ENCODE measurements at places on chromosomes 7 and 10.

DNA sequence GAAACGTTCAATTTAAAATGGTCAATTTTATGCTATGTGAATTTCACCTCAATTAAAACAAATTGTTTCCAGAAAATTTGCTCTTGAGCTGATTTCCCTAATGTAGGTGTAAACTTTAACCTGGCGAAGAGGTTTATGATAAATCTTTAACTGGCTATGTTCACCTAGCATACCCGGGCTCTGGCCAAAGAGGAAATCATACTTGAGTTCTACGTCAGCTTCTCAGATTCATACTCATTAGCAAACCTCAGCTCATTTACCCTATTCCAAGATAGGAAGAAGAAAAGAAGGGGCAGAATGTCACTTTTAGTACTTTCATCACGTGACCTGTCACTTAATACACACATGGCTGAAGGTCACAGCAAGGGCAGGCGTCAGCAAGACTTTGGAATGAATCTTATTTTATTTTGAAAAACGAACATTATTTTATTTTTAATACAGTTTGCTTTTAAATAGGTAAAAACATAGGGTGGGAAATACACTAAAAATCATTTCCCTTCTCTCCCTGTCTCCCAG lies 97.0 kb downstream of the ABLIM1 start:
- no peak for DNase-seq

- DNase-seq, result no peak
Measured at GRCh38 chr7:40640566-40640965, 505.8 kb downstream of the SUGCT start.

DNA sequence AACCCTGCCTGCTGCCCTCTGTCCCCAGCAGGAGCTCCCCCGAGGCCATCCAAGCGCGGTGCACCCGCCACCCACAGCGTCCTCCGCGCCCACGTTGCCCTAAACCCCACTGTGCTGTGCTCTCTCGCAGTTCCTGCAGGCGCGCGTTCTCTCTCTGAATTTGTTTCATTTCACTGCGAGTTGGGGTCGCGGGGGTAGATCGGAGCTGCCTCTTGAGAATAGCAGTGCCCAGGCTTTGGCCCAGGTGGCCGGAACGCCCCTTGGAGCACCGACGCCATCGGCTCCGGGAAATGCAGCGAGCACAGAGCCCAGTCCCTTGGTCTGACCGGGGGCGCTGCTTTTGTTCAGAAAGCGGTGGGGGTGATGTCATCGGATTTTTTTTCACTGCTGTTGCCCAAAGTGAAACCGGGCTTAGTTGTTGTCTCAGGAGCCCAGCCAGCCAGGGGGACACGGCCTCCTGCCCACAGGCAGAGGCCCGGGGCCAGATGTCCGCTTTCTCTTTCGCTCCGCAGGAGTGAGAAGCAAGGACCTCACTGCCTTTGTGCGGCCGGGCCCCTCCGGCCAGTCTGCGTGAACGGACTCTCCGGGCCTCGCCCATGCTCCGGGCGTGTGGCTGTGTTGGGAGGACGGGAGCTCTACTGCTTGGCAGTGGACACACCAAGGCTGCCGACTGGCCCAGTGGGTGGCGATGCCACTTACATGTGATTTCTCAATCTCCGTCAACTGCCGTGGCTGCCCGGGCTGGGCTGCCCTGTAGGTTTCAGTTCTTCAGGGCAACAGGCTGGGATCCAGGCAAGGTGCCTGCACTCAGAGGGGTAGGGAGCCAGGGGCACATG lies 43.1 kb downstream of the FOXK1 start:
- peak; percentile 21 for DNase-seq

- DNase-seq, result peak; percentile 33
Measured at GRCh38 chr7:96354881-96355280, 33.0 kb upstream of the SLC25A13 start.

DNA sequence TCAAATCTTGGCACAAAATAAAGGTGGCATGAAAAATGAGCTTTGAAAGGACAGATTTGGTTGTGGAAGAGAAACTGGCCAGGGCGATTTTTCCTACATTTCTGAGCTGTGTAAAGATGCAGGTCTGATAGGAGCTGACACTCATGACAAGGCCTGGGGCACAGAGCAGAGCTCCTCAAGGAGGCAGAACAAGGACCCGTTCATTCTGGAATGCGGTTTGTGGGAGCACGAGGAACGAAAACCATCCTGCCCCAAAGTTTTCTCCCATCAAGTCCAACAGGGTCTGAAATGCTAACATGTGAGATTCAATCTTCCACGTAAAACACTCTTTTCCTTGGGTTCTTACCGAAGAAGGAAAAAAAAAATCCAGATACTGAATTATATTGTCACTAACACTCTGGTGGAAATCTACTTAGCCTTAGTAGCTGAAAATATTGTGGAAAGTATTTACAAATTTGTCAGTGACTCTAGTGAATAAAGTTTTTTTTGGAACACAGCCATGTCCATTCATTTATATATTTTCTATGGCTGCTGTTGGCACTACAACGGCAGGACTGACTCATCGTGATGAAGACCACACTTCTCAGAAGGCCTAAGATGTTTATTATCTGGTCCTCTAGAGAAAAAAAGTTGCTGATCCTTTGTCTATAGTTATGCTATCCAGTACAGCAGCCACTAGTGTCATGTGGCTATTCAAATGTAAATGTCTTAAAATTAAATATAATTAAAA lies 215.7 kb downstream of the BAMBI start:
- no peak for DNase-seq

GRCh38 chr7:157684157-157684908 lies 347.5 kb downstream of the DNAJB6 start:
- peak; percentile 4 for DNase-seq

GRCh38 chr7:151780631-151781030 lies 96.3 kb downstream of the PRKAG2 start:
- peak; percentile 37 for DNase-seq

DNA sequence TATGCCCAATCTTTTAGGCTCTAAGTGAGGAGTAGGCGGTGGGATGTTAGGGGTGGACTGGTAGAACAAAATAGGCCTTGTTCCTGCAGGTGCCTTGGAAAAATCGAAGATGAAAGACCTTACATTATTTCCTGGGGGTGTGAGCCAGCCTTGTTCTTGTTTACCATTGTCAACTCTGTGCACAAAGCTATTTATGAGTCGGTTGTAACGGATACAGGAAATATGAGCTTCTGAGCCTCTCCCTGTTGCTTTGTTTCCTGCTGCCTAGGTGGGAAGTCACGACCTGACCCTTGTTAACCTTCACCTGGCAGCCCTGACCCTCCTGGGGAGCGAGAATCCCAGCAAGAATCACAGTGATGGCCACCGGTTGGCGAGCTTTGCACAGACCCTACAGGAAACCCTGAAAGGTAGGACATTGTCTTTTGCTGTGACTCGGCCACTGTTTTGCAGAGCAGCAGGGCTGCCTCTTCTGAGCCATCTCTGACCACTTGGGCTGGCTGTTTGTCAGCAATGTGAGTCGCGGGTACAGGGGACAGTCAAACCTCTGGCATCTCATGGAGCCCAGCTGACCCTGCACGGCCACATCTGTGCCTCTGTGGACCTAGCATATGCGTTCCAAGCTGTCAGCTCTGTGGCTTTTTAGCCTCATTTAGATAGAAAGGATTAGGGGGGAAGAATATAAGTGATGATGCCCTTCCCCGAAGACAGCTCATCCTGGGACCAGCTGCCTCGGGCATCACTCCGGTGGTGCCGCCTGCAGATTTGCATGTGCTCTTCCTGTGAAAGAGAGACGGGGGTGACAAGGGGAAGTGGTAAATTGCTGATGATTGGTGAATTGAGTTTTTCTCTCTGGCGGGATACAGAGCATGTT lies 102.1 kb upstream of the ANLN start:
- DNase-seq, result no peak

DNA sequence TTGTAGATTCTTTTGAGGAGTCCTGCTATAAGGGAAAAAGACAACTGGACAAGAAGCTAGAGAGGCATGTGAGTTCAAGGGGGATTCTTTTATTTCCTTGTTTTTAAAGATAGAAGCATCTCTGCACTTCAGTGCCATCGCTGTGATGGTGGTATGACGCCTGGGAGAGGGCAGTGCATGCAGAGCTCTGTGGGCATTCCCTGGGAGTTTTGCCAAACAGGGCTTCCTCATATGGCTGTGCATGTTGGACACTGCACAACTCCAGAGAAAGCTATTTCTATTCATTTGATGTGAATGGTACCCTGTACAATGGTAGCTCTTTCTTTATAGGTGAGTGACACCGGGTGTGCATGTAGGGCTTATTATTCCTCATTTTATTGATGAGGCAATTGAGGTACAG lies 599.5 kb upstream of the DPP6 start:
- no peak for DNase-seq

All from WERI-Rb-1 (cell line).